ENCODE measurements at places on chromosomes 7 and 10.

DNA sequence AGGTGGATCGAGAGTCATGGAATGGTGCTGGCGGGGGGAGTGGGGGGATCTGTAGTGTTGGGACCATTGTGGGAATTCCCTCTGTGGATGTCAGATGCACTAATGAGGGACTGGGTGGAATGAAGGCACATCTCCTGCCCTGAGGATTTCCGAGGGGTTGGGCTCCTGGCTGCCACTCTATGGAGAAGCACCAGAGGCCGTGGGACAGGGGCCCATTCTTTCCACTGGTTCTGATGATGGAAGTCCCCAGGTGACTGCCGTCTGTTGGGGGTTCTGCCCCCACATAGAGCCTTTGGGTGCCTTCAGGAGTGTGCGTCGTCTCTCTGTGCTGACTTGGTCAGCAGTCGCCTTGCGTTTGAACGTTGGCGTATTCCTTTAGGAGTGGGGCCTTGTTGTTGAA lies 202.9 kb downstream of the GLRX3 start:
- no peak for DNase-seq

GRCh38 chr7:4882169-4883032 lies 1.1 kb downstream of the RADIL start:
- no peak for DNase-seq

GRCh38 chr10:70323138-70323696 lies 39.4 kb upstream of the NPFFR1 start:
- DNase-seq, result no peak

GRCh38 chr10:74011017-74011416 lies 13.1 kb downstream of the VCL start:
- DNase-seq, result no peak

GRCh38 chr10:30830315-30831230 lies 201.0 kb upstream of the LYZL2 start:
- no peak for DNase-seq

GRCh38 chr10:48764486-48764885 lies 79.8 kb downstream of the WDFY4 start:
- no peak for DNase-seq

DNA sequence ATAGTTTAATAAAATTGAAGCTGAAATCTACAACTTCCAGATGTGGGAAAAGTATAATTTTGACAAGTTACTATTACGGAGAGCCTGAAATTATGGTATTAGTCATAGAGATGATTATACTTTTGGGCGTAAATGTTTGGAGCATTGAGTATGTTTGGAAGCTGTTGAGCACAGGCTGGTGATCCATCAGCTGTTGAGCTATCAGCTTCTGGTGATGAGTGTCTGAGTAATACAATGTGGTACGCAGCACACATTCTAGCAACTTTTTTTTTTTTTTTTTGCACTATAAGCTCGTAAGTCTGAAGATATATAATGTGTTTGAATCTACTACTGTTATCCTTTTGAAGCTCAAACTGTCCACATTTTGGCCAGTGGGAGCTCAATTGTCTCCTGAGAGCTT lies 123.4 kb downstream of the ATE1 start:
- no peak for DNase-seq

DNA sequence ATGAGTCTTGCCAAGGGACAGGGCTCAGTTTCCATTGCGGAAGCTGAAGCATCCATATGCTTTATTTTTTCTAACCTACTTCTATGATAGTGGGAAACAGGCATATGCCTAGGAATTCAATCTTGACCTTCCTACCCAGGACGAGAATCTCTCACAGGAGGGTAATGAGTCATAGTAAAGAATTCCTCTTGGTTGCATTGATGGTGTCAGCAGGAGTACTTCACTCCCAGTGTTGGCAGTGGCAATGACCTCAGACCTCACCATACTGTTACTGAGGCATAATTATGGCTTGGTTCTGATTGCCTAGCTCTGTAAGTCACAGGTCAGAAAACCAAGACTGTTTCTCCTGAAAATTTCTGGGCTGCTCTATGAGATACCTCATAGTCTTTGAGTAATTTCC lies 552.9 kb downstream of the ARL4A start:
- no peak for DNase-seq

DNA sequence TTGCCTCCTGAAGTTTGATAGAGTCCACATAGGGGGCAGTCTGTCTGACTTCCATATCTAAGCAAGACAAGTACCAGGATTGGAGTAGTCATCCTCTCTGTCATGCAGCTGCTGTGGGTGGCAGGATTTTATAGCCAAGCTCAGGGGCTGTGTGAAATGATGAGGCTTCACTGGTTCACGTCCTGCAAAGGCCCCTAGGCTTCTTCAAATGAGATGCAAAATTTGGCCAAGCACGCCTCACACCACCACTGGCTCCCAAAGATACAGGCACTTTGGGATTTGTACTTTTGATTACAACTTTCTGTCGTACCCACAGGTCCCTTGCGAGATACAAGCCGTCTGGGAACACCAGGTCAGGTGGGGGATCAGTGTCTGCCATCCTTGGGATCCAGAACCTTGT lies 67.1 kb downstream of the WDFY4 start:
- DNase-seq, result no peak

DNA sequence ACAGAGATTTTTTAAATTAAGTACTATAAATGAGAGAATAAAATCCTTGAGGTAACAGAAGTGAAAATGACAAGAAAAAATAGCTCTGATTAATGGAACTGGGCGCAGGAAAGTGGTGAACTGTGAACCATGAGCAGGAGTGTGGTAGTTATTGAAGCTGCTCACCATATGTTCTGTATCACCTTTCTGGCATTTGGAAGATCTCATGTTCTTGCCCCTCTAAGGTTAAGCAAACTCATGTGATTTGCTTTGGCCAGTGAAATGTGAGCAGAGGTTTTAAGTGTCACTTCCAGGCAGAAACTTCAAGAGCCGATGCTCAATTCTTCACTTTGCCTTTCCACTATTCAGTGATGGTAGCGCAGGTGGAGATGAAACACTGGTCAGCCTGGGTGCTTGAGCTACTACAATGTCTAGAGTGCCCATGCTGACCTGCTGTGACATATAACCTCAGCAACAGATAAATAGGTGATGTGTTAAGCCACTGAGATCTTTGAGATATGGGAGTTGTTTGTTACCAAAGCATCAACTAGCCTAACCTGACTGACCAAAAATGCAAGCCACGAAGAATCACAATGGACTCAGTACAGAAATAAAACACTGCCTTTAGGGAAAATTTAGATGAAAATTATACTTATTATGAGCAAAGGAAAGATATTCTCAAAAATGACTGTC lies 18.4 kb downstream of the MTPAP start:
- no peak for DNase-seq

DNA sequence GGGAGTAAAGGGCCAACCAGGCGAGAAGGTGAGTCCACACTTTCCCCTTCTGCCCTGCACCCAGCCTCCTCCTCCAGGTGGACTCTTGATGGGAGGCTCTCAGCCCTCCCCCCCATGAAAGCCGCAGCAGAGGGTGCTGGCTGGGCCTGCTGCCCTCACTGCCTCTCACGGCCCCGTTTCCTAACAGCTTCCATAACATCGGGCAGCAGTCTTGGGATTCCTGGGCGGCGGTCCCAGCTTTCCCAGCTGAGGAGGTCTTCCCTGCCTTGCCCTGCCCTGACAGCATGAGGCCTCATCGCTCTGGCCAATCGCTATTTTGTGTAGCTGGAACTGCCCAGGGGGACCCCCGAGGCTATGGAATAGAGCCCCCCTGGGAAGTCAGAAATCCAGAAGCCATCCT lies 76.3 kb downstream of the COL13A1 start:
- no peak for DNase-seq

- DNase-seq, result no peak
Observed at GRCh38 chr7:133365917-133366316, 113.0 kb downstream of the EXOC4 start.

DNA sequence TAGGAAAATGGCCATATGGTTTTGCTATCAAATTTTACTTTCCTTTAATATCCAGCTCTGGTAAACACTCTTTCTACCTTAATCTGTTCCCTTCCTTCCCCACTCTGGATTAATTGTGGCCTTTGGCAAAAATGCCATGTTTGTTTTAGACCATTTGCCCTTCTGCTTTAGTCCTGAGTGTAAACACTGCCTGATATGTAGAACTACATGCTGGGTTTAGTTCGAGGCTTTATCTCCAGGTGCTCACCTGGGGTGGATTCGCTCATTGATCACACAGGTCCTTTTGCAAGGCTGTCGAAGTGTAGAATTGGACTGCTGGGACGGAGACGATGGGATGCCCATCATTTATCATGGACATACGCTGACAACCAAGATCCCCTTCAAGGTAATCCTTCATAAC lies 94.1 kb downstream of the NOC3L start:
- no peak for DNase-seq

DNA sequence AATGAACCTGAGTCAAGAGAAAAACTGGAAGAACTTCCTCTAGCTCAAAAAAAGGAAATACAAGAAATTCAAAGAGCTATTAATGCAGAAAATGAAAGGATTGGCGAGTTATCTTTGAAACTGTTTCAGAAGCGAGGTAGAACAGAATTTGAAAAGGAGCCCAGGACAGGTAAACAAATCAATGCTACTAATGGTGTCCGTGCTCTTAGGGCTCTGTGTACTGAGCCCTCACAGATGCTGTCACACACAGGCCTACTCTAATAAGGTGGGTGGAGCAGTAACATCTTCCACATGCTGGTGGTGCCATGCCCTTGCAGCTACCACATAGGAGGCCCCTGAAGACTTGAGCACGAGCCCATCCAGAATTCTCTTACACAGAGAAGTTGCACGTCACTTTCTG lies 46.1 kb downstream of the DYNC2I1 start:
- DNase-seq, result no peak

DNA sequence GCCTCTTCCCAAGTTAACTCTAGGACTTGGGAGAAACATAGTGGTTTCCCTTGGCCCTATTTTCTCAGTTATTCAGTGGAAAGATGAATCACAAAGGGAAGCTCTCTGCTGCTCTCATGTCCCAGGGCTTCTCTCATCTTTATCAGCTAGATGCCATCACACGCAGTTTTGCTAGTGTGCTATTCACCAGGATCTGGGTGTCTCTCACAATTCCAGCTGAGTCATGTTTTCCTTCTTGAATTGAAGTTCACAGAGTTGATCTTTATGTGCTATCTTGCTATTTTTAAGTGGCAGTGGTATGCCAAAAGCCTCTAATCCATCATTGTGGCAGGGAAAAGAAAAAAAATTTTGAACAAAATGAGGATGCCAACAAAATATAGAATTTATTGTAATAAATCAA lies 101.3 kb downstream of the TWIST1 start:
- no peak for DNase-seq

DNA sequence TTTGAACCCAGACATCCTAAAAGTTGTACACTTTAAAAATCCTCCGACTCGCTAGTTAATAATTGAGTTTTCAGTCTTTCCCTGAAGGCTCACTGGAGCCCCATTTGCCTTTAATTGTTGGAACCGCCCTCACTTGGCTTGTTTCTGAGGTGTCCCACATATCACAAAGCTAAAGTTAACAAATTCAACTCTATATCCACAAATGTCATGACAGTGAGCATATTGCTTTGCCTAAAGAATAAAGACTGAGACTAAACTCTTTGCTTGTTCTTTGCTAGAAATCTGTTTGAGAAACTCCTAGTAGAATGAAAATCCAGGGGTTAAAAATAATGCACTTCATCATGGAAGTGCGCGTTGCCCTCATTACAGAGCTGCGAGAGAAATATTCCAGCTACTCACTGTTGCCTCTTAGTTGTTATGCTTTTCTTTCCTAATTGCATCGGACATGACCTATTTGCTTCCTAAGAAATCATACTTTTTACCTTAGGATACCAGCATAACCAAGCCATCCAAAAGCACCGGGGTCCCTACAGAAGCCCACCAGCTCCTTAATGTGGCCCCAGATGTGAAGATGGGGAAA lies 752 bp downstream of the THSD7A start:
- no peak for DNase-seq

GRCh38 chr10:110897184-110897583 lies 21.8 kb downstream of the BBIP1 start:
- no peak for DNase-seq

DNA sequence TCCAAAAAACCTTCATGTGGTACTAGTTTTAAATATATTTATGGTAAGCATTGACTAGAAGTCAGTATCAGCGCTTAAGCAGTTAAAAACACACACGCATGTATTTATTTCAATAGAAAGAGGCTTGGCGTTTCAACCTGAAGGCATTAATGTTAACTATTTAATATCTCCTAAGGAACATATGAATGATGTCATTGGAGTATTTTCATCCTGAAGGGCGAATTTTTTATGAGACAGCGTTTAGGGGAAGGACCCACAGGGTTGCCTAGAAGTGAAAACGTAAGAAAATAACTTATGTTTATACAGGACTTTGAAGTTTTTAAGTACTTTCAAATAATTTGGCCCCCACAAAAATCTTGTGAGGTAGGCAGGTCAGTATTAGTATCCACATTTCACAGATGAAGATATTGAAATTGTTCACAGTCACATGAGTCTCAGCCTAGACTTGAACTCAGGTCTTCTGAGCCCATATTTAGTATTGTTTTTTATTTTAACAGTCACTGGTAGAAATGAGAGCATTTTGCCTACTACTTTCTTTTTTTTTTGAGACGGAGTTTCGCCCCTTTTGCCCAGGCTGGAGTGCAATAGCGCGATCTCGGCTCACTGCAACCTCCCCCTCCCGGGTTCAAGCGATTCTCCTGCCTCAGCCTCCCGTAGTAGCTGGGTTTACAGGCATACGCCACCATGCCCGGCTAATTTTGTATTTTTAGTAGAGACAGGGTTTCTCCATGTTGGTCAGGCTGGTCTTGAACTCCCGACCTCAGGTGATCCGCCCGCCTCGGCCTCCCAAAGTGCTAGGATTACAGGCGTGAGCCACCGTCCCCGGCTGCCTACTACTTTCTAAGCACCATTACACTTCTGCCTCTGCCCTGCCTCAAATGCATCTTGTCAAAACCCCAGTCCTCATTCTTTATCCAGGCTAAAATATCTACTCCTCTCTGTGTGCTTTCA lies 1.8 kb downstream of the SLK start:
- no peak for DNase-seq

DNA sequence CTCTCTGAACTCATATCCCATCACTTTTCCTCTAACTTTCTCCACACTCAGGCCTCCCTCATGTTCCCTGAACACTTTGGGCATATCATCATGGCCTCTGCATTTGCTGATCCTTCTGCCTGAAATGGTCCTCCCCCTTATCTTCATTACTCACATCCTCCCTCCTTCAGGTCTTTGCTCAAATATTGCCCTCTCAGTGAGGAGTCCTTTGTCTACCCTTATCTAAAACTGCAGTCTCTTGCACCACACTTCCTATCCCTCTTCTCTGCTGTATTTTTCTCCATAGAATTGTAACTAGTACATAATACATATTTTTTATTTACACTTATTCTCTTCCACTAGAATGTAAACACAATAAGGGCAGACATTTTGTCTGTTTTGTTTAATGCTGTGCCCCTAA lies 41.7 kb downstream of the DNAJC1 start:
- no peak for DNase-seq

All from esophagus squamous epithelium (tissue), 5 donors.